Heart right ventricle (tissue), 16 donors: ENCODE measurements at places on chromosomes 11 and 22.

DNA sequence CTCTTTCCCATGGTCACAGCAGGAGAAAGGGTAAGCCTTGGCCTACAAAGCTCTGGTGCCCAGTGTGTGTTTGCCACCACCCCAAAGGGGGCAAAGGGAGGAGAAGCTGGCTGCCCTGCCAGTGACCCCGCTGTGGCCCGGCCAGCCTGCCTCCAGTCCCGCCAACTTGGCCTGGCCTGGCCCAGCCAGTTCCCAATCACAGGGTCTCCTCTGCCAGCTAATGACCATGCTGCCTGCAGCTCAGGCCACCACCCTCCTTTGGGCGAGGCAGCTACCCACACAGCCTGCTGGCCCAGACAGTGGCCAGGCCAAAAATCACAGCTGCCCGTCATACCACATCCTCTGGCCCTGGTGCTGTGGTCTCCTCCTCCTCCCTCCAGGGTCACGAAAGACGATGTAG is 5.1 kb downstream of the GDPD5 start:
- H3K36me3 ChIP-seq, result no peaks in the 10 kb centered on the region
- DNase-seq, result no peak
- H3K27ac ChIP-seq, result no peak overlapping the region
- H3K4me3 ChIP-seq, result no peak overlapping the region
- peaks cover 17% of the 10 kb centered on the region for H3K27me3 ChIP-seq

- H3K4me3 ChIP-seq, result no peak overlapping the region
- no peaks in the 10 kb centered on the region for H3K4me1 ChIP-seq
- no peaks in the 10 kb centered on the region for H3K36me3 ChIP-seq
- H3K27me3 ChIP-seq, result peaks cover 5% of the 10 kb centered on the region
- no peak for DNase-seq
Observed at GRCh38 chr11:32318071-32319055, 117.0 kb downstream of the WT1 start.

DNA sequence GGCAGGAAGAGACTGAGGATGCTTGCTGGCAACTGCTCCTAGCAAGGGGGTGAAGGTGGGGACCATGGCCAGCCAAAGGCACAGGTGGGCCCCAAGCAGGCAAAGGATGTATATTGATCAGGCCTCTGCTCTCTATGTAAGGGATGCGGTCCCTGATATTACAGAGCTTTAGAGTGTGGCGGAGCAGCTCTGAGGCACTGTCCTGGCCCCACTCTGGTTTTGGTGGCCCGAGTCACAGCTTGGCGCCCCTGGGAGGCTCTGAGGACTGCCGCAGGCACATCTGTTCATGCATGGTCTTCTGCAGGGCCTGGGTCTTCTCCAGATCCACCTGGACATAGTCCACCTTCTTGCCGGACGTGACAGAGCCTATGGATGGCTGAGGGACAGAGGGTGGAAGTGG is 45.5 kb downstream of the GAB4 start:
- H3K27me3 ChIP-seq, result peaks cover 12% of the 10 kb centered on the region
- no peak overlapping the region for H3K27ac ChIP-seq
- no peak overlapping the region for H3K4me3 ChIP-seq
- H3K4me1 ChIP-seq, result no peaks in the 10 kb centered on the region

DNA sequence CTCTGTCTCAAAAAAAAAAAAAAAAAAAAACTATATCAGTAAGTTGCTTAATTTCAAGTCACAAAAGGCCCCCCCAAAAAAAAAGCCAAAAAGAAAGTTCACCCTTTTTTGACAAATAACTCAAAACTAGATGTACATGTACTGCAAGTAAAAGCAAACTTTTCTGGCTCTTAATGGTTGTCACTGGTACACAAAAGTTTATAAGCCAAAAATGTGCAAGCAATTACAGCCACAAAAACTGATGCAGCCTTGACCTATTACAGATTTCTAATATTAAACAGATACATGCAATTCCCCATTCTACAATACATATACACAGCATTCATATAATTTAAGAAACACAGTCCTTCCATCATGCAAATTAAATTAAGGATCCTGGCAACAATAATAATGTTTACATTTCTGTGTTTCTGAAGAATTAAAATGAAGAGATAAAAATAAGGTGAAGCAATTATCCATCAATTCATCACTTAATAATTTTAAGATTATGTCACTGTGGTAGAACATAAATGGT is 18.6 kb downstream of the PICALM start:
- H3K27ac ChIP-seq, result no peak overlapping the region
- H3K4me3 ChIP-seq, result no peak overlapping the region
- no peak for DNase-seq
- peaks cover 77% of the 10 kb centered on the region for H3K4me1 ChIP-seq
- no peaks in the 10 kb centered on the region for H3K27me3 ChIP-seq
- H3K36me3 ChIP-seq, result no peaks in the 10 kb centered on the region

DNA sequence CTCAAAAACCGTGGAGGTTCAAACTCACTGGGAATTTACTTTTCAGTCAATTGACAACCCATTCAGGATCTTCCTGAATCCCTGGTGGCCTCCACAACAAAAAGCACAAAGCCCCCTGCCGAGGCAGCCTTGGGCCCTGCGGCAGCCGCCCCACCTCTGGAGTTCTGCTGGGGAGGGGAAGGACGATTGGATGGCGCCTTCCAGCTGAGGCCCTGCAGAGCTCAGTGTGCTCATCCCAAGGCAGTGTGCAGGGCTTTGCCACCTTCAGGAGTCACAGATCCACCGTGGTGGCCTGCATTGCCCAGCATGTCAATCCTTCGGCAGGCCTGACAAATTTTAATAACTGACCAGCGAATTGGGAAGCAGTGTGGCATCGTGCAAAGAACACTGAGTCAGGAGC is 7.4 kb downstream of the ZFTA start:
- DNase-seq, result no peak
- H3K4me3 ChIP-seq, result no peak overlapping the region
- H3K36me3 ChIP-seq, result peaks cover 16% of the 10 kb centered on the region
- H3K27me3 ChIP-seq, result no peaks in the 10 kb centered on the region
- H3K27ac ChIP-seq, result no peak overlapping the region

DNA sequence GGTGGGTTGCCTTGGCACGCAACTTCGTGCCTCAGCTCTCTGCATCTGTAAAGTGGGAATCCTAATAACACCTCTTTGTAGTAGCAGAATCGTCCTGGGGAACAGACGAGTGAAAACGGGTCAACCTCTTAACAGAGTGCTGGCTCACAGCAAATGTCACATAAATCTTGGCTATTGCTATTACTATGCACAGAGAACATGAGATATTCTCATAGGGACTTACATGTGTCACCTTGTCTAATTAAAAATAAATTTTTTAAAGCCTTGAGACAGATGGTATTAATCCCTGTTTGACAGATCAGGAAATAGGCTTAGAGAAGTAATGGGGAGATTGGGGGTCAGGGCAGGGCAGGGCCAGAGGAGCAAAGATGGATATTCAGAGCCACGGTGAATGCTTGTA is 44.3 kb upstream of the IGSF9B start:
- H3K27me3 ChIP-seq, result no peaks in the 10 kb centered on the region
- H3K36me3 ChIP-seq, result no peaks in the 10 kb centered on the region
- H3K4me1 ChIP-seq, result peaks cover 41% of the 10 kb centered on the region
- no peak overlapping the region for H3K4me3 ChIP-seq
- no peak overlapping the region for H3K27ac ChIP-seq
